ENCODE measurements at places on chromosomes 2 and 18.

- peak; percentile 3 for DNase-seq
These were observed 5.2 kb downstream of the ANKRD53 start for GRCh38 chr2:70983506-70984227.

GRCh38 chr2:115105966-115106365 is 663.5 kb downstream of the DPP10 start:
- DNase-seq, result no peak

- no peak for DNase-seq
These were observed 15.8 kb downstream of the RIOK3 start for GRCh38 chr18:23468753-23469459.

DNA sequence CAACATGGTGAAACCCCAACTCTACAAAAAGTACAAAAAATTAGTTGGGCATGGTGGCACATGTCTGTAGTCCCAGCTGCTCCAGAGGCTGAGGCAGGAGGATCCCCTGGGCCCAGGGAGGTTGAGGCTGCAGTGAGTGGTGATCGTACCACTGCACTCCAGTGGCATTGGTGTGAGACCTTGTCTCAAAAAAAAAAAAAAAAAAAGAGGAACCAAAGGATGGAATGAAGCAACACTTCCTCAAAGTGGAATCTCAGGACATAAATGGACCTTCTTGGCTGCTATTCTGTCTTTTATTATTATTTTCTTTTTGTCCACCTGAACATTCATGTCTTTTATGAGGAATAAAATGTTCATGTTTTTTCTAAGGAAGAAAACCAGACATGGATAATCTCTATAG is 13.7 kb downstream of the GEMIN6 start:
- DNase-seq, result no peak

- DNase-seq, result no peak
These were observed 469.6 kb downstream of the TGIF1 start for GRCh38 chr18:3919396-3920061.

Data from activated CD8-positive, alpha-beta memory T cell treated with anti-CD3 and anti-CD28 coated beads, Interleukin-2, amount 50 U/mL, for 4 hours (primary cell).